ENCODE measurements at places on chromosomes 6 and 20.

GRCh38 chr6:15987569-15987968 lies 141.3 kb upstream of the MYLIP start:
- DNase-seq = no peak

DNA sequence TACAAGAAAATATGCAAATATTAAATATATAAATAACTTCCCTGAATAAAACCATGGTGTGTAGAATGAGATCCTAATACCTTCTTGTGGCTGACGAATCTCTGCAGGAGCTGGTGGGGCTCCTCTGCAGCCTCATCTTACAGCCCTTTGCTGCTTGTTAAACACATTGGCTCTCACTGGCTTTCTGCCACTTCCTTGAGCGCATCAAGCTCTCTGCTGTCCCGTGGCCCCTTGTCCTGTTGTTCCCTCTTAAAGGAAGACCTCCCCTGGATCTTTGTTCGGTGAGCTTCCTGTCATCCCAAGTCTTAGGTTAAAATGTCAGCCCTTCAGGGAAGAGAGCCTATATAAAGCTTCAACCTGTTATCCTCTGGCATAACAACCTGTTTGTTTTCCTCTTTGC lies 519.6 kb downstream of the DOK5 start:
- DNase-seq = no peak

GRCh38 chr6:118843685-118844390 lies 50.1 kb upstream of the ASF1A start:
- peak; percentile 3 for DNase-seq

GRCh38 chr6:154962753-154963152 lies 32.4 kb upstream of the TIAM2 start:
- peak; percentile 82 for DNase-seq

DNA sequence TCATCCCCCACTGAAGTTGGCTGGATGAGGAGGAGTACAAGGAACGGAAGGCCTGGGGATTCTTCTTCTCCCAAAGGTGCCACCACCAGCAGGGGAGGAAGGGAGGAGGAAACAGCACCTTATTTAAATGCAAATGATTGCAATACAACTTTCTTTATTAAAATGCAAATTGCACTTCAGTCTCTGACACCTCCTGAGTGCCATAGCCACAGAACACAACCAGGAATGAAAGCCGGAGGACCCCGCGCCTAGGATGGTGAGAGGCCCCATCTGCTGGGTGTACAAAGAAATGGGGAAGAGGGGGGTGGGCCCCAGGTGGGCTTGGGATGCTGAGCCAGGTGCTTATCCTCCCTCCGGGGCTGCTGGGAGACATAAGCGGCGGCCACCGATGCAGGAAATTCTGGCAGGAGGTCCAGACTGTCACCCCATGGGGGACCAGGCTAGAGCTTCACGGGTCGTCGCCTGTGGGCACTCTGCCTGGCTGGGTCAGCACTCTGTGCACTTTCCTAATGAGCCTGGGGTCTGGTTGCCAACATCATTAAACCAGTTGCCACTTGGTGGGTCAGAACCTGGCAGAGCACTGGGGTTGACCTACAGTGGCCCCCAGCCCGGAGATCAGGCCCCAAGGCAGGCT lies 154.2 kb upstream of the MLN start:
- DNase-seq = no peak

- no peak for DNase-seq
Observed at GRCh38 chr20:33443006-33443511, 504 bp downstream of the SNTA1 start.

DNA sequence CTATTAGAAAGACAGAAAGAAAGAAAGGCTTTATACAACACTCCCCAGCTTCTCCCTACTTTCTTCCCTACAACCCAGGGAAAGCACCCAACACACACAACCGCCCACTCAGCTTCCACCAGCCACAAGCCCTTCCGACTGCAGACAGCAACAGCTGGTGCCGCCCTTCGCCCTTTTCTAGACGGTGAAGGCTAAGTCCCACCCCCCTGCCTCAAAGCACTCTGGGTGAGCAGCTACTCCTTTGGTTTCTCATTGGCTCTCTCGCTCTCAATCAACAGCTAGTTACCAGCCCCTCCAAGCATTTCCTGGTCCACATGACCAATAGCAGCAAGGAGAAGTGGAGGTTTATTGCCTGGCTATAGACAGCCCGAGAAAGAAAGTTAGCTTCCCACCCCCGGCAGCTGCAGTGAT lies 230.1 kb upstream of the MOCS1 start:
- DNase-seq = no peak

- DNase-seq = peak; percentile 39
Observed at GRCh38 chr6:15308435-15309213, 62.8 kb downstream of the JARID2 start.

GRCh38 chr20:32909896-32910571 lies 51.3 kb downstream of the EFCAB8 start:
- DNase-seq = no peak

GRCh38 chr20:57378646-57379262 lies 12.4 kb upstream of the RBM38 start:
- no peak for DNase-seq

- no peak for DNase-seq
Observed at GRCh38 chr20:15851576-15852215, 721.6 kb downstream of the KIF16B start.

DNA sequence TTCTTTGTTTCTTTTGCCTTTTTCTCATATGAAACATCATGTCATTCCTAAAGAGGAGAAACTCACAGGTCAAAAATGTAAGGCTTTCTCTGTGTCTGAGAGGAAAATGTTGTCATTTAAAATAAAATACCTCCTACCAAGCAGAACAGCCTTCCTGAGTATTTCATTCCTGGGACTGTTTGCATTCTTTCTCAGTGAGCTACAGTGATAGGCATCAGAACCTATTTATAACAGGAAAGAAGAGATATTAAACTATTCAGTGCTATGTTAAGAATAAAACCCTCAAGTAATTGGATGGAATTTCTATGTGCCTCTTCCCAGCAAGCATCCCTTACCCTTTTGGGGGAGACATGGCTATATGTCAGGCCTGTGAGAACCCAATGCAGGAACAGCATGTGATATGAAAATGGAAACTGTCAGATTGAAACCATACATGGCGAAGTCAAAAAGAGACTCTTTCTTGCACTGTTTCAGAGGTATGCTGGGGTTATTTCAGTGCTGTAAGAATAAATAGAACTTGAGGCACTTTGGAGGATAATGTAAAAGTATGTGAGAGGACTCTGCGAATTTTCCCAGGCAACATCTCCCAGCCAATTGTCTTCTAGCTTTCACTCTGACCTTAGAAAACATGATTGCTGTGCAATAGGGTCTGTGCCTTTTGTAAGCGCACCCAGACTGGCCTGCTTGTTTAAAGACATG lies 133.8 kb upstream of the CCN2 start:
- DNase-seq = peak; percentile 99

- no peak for DNase-seq
Observed at GRCh38 chr20:9348747-9349146, 165.6 kb upstream of the LAMP5 start.

- DNase-seq = peak; percentile 62
Observed at GRCh38 chr6:35522660-35523658, 10.3 kb upstream of the TULP1 start.

DNA sequence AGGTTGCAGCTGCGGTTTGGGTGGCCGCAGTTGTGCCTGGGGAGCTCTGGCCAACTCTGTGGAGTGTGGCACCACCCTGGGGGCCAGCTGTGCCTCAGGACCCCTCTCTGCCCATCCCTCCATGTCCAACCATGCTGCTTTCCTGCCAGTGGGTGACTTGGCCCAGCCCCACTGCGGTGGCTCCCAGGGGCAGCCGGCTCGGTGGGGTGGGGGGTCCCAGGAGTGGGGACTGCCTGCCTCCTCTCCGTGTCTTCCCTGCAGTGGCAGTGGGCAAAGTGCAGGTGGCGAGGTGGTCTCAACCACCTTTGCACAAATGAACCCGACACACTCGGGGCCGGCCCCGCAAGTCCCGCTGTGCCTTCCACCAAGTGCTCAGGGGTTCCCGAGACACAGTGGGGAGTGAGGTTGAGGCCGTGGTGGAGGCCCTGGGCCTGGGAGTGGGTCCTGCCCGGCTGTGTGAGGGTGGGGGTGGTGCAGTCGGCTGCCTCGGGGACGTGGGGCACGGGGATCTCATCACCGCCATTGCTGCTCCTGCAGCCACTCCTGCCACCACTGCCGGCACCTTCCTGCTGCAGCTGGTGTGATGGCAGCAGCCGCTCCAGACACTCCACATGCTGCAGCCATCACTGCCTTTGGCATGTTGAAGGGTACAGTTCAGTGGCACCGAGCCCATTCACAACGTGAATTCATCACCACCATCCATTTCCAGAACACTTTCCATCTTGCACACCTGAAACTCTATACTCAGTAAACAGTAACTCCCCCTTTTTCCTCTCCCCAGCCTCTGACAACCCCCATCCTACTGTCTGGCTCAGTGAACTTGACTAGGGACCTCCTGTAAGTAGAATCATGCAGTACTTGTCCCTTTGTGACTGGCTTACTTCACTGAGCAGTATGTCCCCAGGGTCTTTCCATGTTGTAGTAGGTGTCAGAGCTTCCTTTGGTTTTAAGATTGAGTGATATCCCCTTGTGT lies 10.7 kb upstream of the SLCO4A1 start:
- DNase-seq = no peak

DNA sequence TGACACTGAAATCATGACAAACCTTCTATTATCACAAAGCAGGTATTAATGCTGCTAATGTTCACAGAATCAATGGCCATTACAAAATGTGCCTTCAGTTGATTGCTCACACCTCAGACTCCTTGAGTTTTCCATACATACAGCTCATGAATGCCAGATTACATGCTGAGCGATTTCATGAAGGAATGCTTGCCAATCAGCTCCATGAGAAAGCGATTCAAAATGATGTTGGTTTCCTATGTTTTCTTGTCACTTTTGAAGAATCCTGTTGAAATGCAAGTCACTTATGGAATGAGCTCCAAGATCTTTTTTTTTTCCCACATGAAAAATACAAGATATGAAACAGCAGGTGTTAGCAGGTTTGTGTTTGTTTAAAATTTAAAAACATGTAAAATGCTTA lies 71.4 kb upstream of the SHLD1 start:
- DNase-seq = no peak

- no peak for DNase-seq
Observed at GRCh38 chr6:37463110-37463509, 30.1 kb downstream of the CMTR1 start.

GRCh38 chr20:13865791-13866351 lies 81.0 kb downstream of the NDUFAF5 start:
- no peak for DNase-seq

- DNase-seq = no peak
Observed at GRCh38 chr20:39253051-39253755, 291.1 kb downstream of the DHX35 start.

DNA sequence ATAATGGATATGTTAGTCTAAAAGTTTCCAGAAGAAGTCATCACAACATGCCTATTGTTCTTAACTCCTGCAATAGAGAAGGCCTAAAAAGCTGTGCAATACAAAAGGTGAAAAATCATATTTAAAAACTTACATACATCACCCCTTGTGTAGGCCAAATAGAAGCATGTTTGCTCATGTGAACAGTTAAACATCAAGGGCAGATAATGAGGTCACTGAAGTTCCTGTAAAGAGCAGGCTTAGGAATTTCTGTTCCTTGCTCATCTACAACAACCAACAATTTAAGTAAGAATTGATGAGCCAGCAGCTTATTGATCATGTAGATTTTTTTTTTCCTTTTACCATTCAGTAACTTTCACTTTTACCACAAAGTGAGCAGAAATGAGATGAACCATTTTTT lies 7.5 kb upstream of the NUP153 start:
- no peak for DNase-seq

DNA sequence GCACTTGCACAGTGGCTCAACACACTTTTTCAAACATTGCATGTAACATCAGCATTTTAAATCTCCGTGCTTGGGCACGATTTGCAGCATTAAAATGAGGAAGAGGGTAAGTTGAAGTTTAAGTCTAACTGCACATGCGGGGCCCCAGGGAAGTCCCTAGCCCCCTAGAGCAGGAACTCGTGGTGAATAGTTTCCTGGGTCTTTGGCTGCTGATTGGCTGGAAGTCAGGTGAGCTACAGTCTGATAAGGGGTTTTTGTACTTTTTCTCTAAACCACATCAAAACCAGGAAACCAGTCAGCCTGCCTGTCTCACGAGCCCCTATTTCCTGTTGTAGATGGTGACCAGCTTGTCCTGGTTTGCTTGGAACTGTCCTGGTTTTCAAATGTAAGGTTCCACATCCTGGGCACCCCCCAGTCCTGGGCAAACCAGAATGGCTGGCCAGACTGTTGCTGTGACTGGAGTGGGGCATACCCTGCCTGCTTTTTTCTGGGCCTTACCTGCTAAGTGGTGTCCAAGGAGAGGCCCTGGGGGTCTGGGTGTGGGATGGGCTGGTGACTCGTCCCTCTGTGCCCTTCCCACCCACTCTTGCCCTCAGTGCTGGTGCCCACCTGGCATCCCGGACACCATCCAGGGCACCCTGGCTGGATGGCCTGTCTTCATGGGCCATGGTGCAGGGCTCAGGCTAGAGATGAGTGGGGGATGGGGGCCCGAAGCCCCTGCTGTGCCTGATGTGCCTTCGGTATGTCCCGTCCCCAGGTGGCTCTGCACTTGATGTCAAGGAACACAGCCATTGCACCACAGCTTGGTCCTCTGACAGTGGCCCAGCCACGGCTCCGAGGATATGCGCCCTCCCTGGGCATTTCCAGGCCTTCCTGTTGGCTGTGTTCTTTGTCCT lies 31.8 kb downstream of the SUN5 start:
- DNase-seq = no peak

- no peak for DNase-seq
Observed at GRCh38 chr20:62475772-62476055, at the start of gene GATA5. TSS of gene GATA5 (minus strand) at chr20:62475995. CDS start at chr20:62475521, 474 bp downstream.

DNA sequence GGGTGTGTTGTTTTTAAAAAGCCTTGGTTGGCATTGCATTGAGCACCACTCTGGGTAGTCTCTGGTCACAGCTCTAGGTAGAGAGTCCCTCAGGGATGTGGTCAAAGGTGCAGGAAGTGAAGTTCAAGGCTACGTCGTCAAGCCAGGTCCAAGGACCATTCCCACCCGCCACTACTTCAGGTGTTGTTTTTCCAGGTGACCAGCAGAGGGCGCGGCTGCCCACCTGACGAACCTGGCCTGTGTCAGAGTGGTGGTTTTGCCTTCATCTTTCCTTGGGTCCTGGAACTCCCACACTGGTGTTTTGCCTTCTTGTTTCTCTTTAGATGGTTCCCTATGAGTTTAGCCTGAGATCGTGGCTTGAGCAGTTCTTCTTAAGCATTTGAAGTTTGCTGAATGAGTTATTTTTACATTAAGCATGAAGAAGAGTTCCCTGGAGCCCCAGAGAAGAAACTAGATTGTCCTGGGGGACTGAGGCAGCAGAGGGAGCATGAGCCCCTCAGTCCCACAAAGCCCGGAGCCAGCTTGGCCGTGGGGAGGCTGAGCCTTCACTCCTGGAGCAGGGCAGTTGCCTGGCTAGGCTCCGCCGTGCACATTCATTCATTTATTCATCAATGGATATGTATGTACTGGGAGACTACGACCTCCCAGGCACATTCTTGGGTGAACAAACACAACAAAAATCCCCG lies 5.6 kb upstream of the PHACTR3 start:
- DNase-seq = peak; percentile 62

Data from kidney glomerular epithelial cell (primary cell).